Activated CD4-positive, alpha-beta T cell treated with anti-CD3 and anti-CD28 coated beads, Interleukin-2, amount 10 ng/mL, durations not matched to agents 7 days and 5 days (primary cell): ENCODE measurements at places on chromosomes 2 and 18.

- no peak overlapping the region for H3K4me3 ChIP-seq
- DNase-seq = no peak
- H3K27ac ChIP-seq = no peak overlapping the region
Measured at GRCh38 chr2:3430740-3431490, 51.4 kb downstream of the TRAPPC12 start.

DNA sequence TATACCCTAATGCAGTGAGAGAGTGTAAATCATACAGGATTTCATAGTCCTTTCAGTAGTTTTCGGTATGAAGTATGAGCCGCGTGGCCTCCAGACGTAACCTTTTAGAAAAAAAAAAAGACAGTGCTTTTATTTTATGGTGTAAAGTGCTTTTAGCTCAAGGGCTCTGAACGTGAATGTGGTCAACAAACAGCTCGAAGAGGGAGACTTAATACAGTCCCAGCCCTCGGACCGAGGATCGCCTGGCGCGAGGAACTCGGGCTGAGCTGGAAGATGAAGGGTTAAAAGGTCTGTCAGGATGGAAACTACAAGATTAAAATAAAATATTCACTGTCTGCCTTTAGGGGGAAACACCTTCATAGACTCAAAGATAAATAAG, 4.0 kb upstream of the BCL11A start:
- H3K27ac ChIP-seq = no peak overlapping the region
- no peaks in the 10 kb centered on the region for H3K36me3 ChIP-seq
- peaks cover 28% of the 10 kb centered on the region for H3K4me1 ChIP-seq
- DNase-seq = no peak
- peaks cover 72% of the 10 kb centered on the region for H3K27me3 ChIP-seq
- peak overlapping the region; percentile 42 for H3K4me3 ChIP-seq

DNA sequence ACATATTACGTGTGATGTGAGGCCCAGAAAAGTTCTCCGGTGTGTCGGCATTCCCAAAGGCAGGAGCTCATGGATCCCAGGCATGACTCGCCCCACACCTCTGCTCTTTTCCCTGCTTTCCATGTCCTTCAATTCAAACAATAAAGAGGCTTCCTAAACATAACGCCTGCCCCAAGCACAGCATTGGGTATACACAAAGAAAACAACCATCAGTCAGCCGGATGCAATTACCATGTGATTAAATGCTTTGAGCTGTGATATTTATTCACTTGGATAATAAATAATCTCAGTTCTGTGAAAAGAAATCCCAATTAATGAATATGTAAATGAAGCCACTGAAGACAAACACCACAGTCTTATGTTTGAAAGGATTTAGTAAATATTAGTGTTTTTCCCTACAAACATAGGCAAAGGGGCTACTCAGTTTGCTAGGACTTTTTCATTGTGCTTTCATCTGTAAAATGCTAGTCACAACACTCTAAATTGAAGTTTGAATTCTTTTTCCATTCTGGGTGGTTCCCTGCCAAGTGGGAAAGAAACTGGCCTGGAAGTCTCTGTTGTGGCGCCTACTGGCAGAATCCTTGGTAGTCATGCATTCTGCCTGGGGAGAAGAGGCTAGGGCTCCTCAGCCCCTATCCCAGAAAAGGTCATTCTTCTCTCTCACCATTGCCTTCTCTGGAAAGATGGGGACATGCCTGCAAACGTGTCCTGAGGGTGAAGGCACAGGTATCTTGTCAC, 144.7 kb downstream of the COL6A3 start:
- H3K27ac ChIP-seq = no peak overlapping the region
- no peaks in the 10 kb centered on the region for H3K4me1 ChIP-seq
- no peaks in the 10 kb centered on the region for H3K36me3 ChIP-seq
- H3K4me3 ChIP-seq = no peak overlapping the region

- no peak overlapping the region for H3K4me3 ChIP-seq
- H3K27ac ChIP-seq = no peak overlapping the region
- no peaks in the 10 kb centered on the region for H3K36me3 ChIP-seq
Measured at GRCh38 chr2:112723547-112723940, 2.7 kb downstream of the NT5DC4 start.

GRCh38 chr2:206804326-206804725, 38.9 kb downstream of the FASTKD2 start:
- H3K27ac ChIP-seq = no peak overlapping the region
- H3K27me3 ChIP-seq = no peaks in the 10 kb centered on the region
- no peak overlapping the region for H3K4me3 ChIP-seq
- DNase-seq = no peak
- H3K4me1 ChIP-seq = peaks cover 16% of the 10 kb centered on the region

DNA sequence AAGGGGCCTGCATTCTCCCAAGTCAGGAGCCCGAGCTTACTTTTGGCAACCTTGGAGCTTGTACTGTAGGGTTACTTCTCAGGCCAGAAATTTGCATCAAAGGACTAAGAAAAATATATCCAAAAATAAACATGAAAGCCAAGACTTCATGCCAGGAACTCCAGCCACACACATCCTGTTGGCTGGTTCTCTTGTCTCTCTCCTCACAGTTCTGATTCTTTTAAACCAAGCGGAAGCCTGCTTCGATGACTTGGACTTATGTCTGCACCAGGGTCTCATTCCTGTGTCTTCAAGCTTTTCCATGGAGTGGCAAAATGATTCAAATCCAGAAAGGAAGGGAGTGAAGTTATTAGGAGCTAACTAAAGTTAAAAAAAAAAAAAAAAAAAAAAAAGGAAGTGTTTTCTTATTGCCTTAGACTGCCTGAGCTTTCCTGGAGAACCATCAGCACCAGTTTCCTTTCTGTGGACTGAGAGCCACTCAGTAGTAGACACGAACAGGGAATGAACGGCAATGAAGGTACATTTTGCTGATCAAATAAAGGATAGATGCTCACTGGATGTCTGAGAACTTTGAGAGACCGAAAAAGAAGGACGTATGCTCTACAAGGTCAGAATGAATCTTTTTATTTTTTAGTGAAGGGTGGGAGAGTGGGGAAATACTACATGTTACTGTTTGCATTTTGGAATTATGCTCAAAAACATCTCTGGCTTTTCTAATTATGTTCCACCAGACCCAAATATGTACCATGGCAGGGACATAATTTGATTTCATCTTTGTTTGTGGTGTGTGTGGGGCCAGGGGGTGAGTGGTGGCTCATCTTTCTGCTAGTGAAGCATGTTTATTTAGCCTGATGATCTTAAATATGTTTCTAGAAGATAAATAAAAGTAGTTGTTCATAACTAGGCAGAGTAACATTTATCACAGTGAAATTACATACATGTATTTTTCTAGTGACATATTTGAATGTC, 86.0 kb downstream of the RAPGEF4 start:
- H3K4me1 ChIP-seq = no peaks in the 10 kb centered on the region
- no peak for DNase-seq
- no peaks in the 10 kb centered on the region for H3K36me3 ChIP-seq
- peaks cover 15% of the 10 kb centered on the region for H3K27me3 ChIP-seq
- H3K4me3 ChIP-seq = no peak overlapping the region

DNA sequence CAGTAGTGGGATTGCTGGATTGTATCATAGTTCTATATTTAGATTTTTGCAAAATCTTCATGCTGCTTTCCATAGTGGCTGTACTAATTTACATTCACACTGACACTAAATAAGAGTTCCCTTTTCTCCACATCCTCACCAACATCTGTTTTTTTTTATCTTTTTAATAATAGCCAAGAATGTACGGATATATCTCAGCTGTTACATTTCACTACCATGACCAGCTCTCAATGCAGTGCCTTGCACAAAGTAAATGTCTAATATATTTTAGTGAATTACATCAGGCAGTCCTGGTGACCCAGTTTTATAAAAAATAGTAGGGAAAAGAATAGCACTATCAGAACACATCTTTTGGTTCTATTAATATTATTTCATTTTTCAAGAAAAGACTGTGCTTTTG, 161.8 kb downstream of the LNPK start:
- H3K4me3 ChIP-seq = no peak overlapping the region
- peaks cover 4% of the 10 kb centered on the region for H3K27me3 ChIP-seq
- DNase-seq = no peak
- H3K27ac ChIP-seq = no peak overlapping the region

DNA sequence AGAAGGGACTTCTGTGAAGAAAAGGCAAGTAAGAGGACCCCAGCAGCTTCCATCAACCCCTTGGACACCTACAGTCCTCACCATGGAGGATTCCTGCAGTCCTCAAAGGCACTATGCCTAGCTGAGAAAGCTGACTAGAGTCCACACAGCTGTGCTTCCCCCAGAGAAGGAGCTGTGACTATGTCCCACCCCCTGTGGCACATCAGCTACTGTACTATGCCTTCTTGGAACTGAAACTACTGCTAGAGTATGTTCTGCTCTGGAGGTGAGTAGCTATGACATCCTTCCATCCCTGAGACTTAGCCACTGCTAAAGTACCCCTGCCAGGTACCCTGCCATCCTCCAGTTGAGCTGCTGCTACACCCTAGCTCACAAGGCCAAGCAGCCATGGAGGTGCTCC, 690.2 kb upstream of the CHAC2 start:
- H3K36me3 ChIP-seq = no peaks in the 10 kb centered on the region
- H3K4me3 ChIP-seq = no peak overlapping the region
- no peaks in the 10 kb centered on the region for H3K27me3 ChIP-seq
- H3K27ac ChIP-seq = no peak overlapping the region
- no peak for DNase-seq

- H3K27ac ChIP-seq = no peak overlapping the region
- H3K36me3 ChIP-seq = no peaks in the 10 kb centered on the region
- H3K4me1 ChIP-seq = no peaks in the 10 kb centered on the region
Measured at GRCh38 chr2:219698748-219699439, 71.5 kb downstream of the SLC4A3 start.

DNA sequence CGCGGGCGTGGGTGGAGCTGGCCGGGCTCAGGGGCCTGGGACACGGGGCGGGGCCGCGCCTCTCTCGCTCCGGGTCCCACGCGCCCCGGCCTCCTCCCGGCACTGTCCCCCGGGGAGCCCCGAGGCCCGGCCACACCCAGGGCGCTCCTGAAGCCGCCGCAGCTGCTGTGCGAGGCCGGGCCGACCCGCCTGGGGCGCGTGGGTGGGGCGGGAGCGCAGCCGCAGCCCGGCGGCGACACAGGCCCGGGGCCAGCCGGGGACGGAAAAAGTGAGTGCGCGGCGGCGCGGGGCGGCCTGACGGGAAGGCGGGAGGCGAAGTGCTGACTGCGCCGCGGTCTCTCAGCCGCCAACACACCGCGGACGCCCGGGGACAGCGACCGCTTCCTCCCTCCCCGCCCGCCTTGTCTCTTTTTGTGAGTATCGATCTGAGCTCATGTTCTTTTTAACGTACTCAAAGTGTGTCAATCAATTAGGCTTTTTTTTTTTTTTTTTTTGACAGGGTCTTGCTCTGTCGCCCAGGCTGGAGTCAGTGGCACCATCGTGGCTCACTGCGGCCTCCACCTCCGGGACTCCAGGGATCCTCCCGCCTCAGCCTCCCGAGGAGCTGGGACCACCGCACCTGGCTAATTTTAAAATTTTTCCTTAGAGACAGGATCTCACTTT, 14.5 kb downstream of the PDCD1 start:
- peak overlapping the region; percentile 65 for H3K4me3 ChIP-seq
- H3K36me3 ChIP-seq = no peaks in the 10 kb centered on the region
- H3K27me3 ChIP-seq = peaks cover 9% of the 10 kb centered on the region
- DNase-seq = peak; percentile 74

DNA sequence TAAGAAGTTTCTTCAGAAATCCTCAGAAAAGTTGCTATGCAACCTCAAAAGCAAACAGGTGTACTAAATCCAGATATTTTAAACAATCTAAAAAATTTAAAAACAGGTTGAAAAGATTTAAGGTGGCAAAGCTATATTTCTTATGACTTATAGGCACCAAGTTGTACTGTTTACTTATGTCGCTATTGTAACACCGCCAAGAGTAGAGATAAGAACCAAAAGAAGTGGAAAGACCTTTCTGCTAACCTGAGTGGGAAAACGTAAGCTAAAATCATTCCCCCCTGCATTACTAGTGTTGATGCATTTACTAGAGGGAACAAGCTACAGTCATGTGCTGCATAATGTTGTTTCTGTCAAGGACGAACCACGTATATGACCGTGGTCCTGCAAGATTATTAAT, 83.1 kb downstream of the TRIP12 start:
- H3K27me3 ChIP-seq = no peaks in the 10 kb centered on the region
- H3K36me3 ChIP-seq = peaks cover 45% of the 10 kb centered on the region
- no peak overlapping the region for H3K27ac ChIP-seq
- DNase-seq = no peak

GRCh38 chr18:79516441-79516931, 120.8 kb downstream of the NFATC1 start:
- peaks cover 54% of the 10 kb centered on the region for H3K4me1 ChIP-seq
- H3K36me3 ChIP-seq = peaks cover 3% of the 10 kb centered on the region
- peak overlapping the region; percentile 43 for H3K4me3 ChIP-seq
- H3K27ac ChIP-seq = peak overlapping the region; percentile 84

GRCh38 chr18:55996717-55997116, 408.7 kb upstream of the TCF4 start:
- no peak for DNase-seq
- H3K36me3 ChIP-seq = no peaks in the 10 kb centered on the region
- no peaks in the 10 kb centered on the region for H3K27me3 ChIP-seq
- H3K27ac ChIP-seq = no peak overlapping the region

GRCh38 chr2:67880291-67880761, 182.5 kb downstream of the C1D start:
- H3K4me3 ChIP-seq = no peak overlapping the region
- H3K4me1 ChIP-seq = no peaks in the 10 kb centered on the region
- H3K36me3 ChIP-seq = no peaks in the 10 kb centered on the region
- DNase-seq = no peak
- H3K27me3 ChIP-seq = no peaks in the 10 kb centered on the region

GRCh38 chr2:62404913-62405312, 101.1 kb downstream of the TMEM17 start:
- no peak overlapping the region for H3K4me3 ChIP-seq
- no peaks in the 10 kb centered on the region for H3K4me1 ChIP-seq
- DNase-seq = no peak
- H3K27me3 ChIP-seq = no peaks in the 10 kb centered on the region
- no peaks in the 10 kb centered on the region for H3K36me3 ChIP-seq

- no peak for DNase-seq
- H3K4me3 ChIP-seq = no peak overlapping the region
- no peaks in the 10 kb centered on the region for H3K36me3 ChIP-seq
- no peak overlapping the region for H3K27ac ChIP-seq
- no peaks in the 10 kb centered on the region for H3K27me3 ChIP-seq
Measured at GRCh38 chr2:142682528-142682927, 194.9 kb upstream of the KYNU start.

GRCh38 chr2:55618275-55619055, 1.0 kb upstream of the PPP4R3B start:
- H3K4me3 ChIP-seq = no peak overlapping the region
- no peaks in the 10 kb centered on the region for H3K27me3 ChIP-seq

GRCh38 chr2:238021327-238021726, 39.5 kb upstream of the SCLY start:
- no peak overlapping the region for H3K4me3 ChIP-seq
- no peaks in the 10 kb centered on the region for H3K27me3 ChIP-seq
- peaks cover 38% of the 10 kb centered on the region for H3K36me3 ChIP-seq
- DNase-seq = no peak
- H3K27ac ChIP-seq = no peak overlapping the region

GRCh38 chr18:50051288-50051687, 143.7 kb downstream of the MYO5B start:
- no peaks in the 10 kb centered on the region for H3K36me3 ChIP-seq
- H3K4me1 ChIP-seq = no peaks in the 10 kb centered on the region
- no peak for DNase-seq
- H3K27me3 ChIP-seq = peaks cover 7% of the 10 kb centered on the region
- H3K27ac ChIP-seq = no peak overlapping the region
- no peak overlapping the region for H3K4me3 ChIP-seq
